ENCODE measurements at places on chromosomes 3 and 15.

DNA sequence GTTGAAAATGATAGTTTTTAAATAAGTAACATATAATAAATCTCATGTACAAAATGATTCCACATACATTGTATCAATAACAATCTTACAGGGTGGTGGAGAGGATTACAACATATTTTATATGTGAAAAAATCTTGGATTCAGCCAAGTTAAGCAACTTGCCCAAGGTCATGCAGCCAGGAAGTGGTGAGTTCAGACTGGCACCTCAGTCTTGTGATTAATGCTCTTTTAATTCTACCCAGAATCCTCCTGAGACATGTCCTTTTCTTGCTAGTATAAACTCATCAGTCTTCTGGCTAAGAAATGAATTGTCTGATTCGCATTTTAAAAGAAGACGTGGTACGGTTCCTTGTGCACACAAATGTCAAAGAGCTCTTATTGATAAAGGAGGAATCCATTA, 4.5 kb upstream of the MYRIP start:
- DNase-seq, result no peak

GRCh38 chr3:56314842-56315241, 153.4 kb downstream of the ERC2 start:
- DNase-seq, result no peak

GRCh38 chr3:71680603-71681002, 44.6 kb downstream of the EIF4E3 start:
- peak; percentile 73 for DNase-seq

GRCh38 chr3:43726521-43726920, 35.8 kb downstream of the ABHD5 start:
- peak; percentile 11 for DNase-seq

- peak; percentile 94 for DNase-seq
These were observed 42.0 kb upstream of the SACM1L start for GRCh38 chr3:45647148-45647619.

DNA sequence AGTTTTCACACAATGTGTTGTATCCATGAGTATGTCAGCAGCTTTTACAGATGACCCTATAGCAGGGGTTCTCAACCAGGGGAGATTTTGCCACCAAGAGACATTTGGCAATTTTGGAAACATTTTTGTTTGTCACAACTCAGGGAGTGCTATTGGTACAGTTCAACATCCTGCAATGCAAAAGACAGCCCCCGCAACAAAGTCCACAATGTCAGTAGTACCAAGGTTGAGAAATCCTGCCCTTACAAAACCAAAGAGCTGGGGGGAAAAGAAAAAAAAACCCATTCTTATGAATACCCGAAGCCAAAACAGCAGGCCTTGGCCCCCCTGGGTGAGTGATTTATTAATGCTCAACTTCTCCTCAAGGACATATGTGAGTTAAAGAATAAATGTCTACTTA, 99.1 kb downstream of the LARS2 start:
- no peak for DNase-seq

- DNase-seq, result no peak
These were observed 18.9 kb downstream of the CMTM6 start for GRCh38 chr3:32483772-32484171.

GRCh38 chr15:39728845-39729244, 53.8 kb downstream of the FSIP1 start:
- DNase-seq, result peak; percentile 46

DNA sequence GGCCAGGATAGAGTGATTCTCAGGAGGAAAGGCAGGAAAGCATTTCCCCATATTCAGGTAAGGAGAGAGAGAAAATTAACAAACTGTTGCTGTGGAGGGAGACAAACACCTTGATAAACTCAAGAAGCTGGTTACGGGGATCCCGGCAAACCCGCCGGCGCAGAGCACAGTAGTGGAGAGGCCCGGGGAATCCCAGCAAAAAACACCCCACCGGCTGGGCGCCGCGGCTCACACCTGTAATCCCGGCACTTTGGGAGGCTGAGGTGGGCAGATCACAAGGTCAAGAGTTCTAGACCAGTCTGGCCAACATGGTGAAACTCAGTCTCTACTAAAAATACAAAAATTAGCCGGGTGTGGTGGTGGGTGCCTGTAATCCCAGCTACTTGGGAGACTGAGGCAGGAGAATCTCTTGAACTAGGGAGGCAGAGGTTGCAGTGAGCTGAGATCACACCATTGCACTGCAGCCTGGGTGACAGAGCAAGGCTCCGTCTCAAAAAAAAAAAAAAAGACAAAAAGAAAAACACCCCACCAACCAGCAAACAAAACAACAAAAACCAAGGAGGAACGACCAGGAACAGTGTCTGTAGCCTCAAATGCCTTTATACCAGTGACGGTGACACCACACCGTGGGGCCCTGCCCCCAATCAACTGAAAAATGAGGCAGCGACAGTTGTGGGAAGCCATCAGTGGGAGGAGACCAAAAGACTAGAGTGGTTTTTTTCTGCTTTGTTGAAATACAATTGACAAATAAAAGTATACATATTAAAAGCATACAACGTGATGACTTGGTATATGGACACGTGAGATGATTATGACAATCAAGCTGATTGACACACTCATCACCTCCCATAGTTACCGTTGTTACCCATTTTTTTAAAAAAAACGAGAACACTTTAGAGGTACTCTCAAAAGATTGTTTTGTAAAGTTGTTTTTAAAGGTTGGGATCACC, 40.2 kb upstream of the IDH2 start:
- DNase-seq, result no peak

GRCh38 chr15:63519548-63520178, 15.3 kb downstream of the USP3 start:
- no peak for DNase-seq

- DNase-seq, result peak; percentile 63
These were observed 8.3 kb upstream of the EPHA3 start for GRCh38 chr3:89098964-89099585.

- no peak for DNase-seq
These were observed 53.1 kb downstream of the BOC start for GRCh38 chr3:113264283-113265131.

GRCh38 chr3:66450390-66451022, 50.3 kb downstream of the LRIG1 start:
- DNase-seq, result peak; percentile 15

DNA sequence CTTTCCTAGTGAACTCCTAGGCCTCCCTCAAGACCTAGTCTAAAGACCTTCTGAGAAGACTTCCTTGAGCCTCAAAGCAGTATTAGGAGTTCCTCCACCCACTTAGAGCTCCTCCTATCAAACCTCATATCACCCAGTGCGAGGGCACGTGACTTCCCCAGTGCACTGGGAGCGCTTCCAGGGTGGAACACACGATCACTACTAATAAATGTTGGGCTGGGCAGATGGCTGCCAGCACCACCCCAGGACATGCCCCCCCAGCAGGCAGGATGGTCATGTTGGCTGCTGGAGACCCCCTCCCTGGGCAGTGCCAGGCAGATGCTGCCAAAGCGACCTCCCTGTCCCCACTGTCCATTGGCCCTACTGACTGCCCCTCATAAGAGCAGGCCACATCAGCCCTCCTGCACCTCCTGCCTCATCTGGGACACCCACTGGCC, 8.5 kb upstream of the PLXND1 start:
- DNase-seq, result no peak

GRCh38 chr3:152021951-152022461, 148.6 kb downstream of the SUCNR1 start:
- DNase-seq, result peak; percentile 75

DNA sequence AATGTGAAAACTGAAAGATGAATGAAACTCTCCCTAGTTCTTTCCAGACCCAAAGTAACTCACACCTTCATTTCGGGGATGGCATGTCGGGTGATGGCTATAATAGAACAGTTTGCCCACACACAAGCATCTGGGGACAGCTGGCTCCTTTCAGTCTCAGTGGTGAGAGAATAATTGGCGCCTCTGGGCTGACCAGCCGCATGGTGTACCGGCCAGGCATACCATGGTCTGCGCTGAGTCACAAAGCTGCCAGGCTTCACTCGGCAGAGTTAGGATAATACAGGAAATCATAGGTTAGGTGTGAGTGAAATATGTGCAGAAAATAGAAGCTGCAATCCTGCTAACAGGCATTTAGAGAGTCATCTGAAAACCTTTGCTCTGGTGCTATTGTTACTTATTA, 80.4 kb upstream of the IGF1R start:
- DNase-seq, result no peak

- no peak for DNase-seq
These were observed 90.5 kb downstream of the DNASE1L3 start for GRCh38 chr3:58120075-58120812.

DNA sequence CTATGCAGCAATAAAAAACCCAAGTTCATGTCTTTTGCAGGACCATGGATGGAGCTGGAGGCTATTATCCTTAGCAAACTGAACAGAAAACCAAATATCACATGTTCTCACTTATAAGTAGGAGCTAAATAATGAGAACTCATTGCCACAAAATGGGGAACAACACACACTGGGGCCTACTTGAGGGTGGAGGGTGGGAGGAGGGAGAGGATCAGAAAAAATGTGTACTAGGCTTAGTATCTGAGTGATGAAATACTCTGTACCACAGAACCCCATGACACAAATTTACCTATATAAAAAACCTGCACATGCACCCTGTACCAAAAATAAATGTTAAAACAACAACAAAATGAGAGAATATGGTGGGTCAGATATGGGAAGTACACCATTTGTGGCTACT, 49.6 kb upstream of the AADACL2 start:
- DNase-seq, result no peak

- DNase-seq, result no peak
These were observed 59.3 kb upstream of the OSTN start for GRCh38 chr3:191139736-191140135.

DNA sequence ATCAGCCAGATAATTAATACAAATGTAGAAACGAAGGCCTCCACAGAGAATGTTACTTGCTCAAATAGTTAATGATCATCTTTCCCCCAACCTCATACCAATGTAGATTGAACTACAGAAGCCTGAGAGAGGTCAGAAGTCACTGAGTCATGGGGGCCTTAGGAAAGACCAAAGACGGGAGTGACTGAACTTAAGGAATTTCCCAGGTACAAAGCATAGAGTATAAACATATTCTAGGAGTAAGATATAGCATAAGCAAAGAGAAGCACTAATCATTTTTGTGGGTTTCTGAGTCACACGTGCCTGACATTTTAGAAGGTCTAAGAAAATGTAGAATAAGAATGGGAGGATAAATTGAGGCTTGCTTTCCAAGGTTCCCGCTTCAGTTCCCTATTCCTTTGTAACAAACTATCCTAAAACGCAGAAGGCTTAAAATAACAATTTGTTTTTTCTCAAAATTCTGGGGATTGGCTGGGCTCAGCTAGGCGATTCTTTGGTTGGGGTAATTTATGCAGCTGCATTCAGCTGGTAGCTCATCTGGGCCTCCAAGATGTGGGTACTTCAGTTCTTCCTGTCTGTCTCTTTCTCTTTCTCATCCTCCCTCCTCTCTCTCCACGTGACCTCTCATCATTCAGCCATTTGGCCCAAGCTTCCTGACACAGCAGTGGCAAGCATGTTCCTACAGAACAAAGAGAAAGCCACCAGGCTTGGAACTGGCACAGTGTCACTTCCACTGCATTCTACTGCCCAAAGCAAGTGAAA, 422.6 kb downstream of the FOXP1 start:
- peak; percentile 89 for DNase-seq

DNA sequence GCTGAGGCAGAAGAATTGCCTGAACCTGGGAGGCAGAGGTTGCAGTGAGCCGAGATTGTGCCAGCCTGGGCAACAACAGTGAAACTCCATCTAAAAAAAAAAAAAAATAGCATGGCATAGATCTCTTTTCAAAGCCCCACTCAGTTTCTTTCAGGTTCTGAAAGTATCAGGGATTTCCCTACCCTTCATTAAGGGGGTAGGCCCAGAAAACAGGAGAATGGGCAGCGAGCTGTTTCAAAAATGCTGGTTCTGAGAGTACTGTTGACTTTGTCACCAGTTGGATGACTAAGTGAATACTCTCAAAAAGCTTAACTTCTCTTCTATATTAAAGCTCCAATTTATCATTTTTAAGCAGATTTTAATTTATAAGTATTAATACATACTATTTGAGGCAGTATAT, 72.8 kb downstream of the ARHGAP31 start:
- DNase-seq, result no peak

DNA sequence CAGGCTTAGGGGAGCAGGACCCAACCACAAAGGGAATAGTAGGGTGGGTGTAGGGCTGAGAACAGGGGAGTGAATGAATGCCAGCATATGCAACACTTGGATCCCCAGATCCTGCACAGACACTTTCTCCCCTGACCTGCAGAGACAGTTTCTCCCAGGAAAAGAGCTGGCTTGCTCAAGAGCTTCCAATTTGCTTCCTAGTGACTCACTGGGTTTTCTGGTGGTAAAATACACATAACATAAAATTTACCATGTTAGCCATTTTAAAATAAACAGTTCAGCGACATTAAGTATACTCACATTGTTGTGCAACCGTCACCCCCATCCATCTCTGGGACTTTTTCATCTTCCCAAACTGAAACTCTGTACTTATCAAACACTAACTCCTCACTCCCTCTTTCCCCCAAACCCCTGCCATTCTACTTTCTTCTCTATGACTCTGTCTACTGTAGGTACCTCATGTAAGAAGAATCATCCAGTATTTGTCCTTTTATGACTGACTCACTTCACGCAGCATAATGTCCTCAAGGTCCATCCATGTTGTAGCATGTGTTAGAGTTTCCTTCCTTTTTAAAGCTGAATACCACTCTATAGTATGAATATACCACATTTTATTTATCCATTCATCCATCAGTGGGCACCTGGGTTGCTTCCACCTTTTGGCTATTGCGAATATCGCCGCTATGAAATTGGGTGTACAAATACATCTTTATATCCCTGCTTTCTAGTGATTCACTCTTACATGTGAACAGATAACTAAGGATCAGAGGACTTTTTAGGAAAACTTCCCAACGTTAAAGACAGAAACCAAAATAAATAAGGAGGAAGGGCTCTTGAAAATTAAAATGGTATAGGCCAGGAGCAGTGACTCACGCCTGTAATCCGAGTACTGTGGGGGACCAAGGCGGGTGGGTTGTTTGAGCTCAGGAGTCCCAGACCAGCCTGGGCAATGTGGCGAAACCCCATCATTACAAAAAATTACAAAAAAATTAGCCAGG, 95.6 kb upstream of the TJP1 start:
- DNase-seq, result peak; percentile 76

GRCh38 chr3:32280262-32280910, 41.9 kb downstream of the CMTM8 start:
- no peak for DNase-seq

GRCh38 chr3:55486101-55486856, 827 bp downstream of the WNT5A start:
- DNase-seq, result peak; percentile 78

GRCh38 chr3:196149831-196150301, 61.3 kb downstream of the ZDHHC19 start:
- DNase-seq, result no peak

DNA sequence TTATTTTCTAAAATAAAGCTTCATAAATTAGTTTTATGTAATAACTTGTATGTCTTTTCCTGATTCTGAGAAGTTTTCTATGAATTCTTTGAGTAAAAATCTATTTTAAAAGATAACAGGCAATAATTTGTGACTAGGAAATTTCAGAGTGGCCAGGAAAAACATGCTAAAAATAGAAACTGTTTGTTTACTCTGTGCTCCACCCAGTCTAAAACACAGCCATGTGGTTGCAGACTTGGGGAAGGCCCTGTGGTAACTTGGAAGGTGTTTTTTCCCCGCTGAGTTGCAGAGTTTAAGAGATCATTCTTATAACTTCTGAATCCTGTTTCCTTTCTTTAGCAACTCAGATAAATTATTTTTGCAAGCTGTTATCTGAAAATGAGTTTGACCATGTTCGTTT, 21.9 kb downstream of the PLCL2 start:
- DNase-seq, result peak; percentile 34
